Transverse colon (tissue), 4 donors: ENCODE measurements at places on chromosomes 1 and 21. TPM values are rescaled to one million over a fixed set of nuclear protein-coding genes. Genes with fewer than 3 reads are reported as not detected.
A peak's percentile ranks its signal among the peaks of the same experiment; 100 is the strongest.

Gene SPRR1A
- total RNA-seq = not detected

Gene PCBP3
- total RNA-seq = 7.8 TPM

Gene PRAMEF33
- total RNA-seq = not detected

Gene MT1HL1
- total RNA-seq = not detected

DNA sequence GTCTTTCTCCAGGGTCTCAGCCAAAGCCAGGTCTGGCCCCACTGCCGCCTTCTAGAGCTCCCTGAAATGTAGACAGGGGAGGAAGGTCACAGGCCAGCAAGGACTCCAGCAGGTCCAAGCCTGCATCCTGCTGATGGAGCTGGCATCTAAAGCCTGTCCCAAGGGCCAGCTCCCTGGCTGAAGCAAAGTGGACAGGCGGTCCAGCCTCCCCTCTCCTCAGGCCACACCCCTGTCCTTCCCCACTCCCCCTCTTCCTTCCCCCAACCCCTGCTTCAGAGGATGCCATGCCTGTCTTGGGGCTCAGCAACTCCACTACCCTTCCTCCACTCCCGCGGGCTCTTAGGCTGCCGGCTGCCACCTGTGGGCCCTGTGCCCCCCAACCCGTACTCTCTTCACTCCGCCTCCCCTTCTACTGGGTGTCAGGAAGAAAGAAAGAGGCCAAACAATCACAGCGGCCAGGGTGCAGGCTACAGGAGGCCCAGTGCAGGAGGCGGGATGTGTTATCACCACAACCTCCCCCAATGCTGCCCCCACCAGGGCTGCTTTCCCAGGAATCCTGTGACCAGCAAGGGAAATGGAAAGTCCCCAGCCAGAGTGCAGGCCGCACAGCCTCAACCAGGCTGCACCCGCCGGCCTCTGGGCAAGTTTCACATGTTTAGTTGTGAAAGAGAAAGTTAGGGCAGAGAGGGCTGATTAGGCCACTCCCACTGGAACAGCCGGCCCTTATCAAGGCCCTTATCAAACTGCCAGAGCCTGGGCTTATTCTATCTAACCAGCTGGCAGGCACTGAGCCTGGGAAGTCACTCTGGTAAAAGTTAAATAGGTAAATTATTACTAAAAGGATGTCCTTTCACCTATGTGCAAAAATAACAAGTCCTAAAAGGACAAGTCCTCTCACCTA lies 34.1 kb downstream of the ACOT7 start:
- peak; percentile 89 for DNase-seq

- no peak for DNase-seq
Observed at GRCh38 chr1:227903614-227904501, 43.9 kb downstream of the WNT9A start.

- DNase-seq = no peak
Observed at GRCh38 chr1:107949467-107950253, 15.3 kb downstream of the VAV3 start.

DNA sequence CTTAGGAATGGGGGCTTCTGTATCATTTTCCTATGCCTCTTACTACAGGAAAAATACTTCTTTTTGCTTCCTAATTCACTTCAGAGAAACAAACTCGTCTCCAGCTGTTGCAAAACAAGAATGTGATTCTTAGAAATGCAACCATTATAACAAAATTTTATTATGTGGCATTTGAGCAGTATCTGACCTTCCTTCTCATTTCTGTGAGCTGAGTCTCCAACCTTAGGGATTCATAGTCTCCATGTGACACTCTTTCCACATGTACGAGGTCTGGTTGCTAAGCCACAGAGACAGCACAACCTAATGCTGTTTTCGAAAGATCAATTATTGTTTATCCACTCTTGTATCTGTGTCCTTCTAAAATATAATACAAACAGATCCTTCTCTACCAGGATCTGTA lies 75.3 kb upstream of the RGS4 start:
- DNase-seq = no peak
